ENCODE measurements at places on chromosomes 7 and 10. TPM values are rescaled to one million over a fixed set of nuclear protein-coding genes. Genes with fewer than 3 reads are reported as not detected.
A peak's percentile ranks its signal among the peaks of the same experiment; 100 is the strongest.

STEAP2 gene
- total RNA-seq: 29.9 TPM

GRCh38 chr10:131683281-131683861 lies 217.4 kb upstream of the PPP2R2D start:
- DNase-seq: no peak

NT5C3A gene
- 45.6 TPM for total RNA-seq

DNA sequence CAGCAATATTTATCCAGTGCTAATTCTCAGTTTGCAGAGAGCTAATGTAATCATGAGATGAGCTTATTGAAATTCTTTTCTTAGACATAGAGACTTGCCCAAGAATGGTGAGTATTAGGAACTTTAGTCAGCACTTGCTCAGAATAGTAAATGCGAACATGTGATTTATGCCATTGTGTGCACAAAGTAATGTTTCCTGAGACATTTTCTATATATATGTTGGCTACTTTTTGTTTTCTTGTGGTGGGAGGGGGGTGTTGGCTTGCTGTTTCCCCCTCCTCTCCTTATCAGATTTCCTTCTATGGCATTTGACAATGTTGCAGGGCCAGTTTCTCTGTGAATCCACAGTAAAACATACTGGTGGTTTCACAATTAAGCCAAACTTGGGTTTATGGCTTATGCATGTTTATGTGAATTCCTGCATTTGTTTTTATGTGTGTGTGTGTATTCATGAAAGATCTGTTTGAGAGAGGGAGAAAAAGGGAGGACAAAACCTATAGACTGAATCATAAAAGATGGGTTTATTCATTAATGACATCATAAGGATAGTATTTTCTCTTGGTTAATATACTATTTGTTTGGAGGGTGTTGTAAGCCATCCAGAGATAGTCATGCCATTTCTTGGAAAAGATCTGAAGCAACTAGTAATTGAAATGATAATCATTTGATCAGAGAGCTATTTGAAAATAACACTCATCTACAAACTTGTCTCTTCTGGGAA lies 36.3 kb downstream of the ARID5B start:
- no peak for DNase-seq

- no peak for DNase-seq
Measured at GRCh38 chr7:152574892-152575548, 100.9 kb downstream of the XRCC2 start.

ADAM22 gene
- 1.8 TPM for total RNA-seq

DNA sequence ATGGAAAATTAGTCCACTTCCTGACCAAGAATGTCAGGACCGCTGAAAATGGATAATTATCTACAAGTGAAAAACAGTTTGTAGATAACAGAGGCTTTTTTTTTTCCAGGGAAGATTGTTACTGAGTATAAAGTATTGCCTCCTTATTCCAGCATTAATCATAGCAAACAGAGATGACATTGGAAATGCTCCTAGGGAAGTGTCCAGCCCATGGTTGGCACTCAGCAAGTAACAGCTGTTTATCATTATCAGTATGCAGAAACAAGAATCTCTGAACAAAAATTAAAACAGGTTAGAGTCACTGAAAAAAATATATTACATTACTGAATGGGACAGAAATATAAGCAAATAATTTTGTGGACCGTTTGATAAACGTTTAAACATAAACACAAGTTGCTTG lies 14.6 kb downstream of the FGL2 start:
- DNase-seq: no peak

DNA sequence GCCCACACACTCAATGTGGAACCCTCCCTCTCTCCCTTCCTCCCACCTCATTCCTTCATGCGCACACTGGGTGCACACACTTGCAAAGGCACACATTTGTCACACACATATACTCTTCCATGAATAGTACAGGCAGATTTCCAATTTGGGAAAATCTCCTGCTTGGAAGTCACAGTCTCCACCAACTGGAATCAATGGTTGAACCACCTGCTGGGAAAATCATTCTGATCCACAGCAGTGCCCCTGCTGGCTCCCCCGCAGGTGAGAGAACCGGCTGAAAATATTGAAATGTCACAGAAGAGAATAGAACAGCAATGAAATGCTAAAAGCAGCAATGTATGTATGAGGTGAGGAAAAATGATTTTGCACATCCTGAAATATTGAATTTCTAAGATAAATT lies 232.7 kb downstream of the ADAM12 start:
- DNase-seq: no peak

DNA sequence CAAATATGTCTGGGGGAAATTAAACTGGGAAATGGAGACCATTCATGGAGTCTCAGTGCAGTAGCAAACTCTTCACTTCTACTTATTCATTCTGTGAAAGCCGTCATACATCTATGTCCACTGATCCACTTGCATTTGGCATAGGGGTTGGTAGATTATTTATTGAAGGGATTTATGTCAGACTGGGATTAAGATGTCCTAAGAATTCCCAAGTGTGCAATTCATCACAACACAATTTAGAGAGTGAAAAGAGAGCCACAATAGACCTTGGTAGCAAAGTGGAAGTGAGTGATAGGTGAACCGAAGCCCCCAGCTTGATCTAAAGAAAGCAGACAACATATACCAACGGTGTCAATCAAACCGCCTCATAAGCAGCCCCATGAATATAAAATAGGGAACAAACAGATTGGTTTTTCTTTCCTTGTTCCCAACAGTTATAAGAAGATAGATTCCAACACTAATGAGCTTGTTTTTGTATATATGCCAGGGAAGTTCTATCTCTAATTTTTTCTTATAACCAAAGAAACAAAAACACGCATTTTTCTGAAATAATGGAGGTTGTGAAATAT lies 234.3 kb downstream of the CACNA2D1 start:
- no peak for DNase-seq

DNA sequence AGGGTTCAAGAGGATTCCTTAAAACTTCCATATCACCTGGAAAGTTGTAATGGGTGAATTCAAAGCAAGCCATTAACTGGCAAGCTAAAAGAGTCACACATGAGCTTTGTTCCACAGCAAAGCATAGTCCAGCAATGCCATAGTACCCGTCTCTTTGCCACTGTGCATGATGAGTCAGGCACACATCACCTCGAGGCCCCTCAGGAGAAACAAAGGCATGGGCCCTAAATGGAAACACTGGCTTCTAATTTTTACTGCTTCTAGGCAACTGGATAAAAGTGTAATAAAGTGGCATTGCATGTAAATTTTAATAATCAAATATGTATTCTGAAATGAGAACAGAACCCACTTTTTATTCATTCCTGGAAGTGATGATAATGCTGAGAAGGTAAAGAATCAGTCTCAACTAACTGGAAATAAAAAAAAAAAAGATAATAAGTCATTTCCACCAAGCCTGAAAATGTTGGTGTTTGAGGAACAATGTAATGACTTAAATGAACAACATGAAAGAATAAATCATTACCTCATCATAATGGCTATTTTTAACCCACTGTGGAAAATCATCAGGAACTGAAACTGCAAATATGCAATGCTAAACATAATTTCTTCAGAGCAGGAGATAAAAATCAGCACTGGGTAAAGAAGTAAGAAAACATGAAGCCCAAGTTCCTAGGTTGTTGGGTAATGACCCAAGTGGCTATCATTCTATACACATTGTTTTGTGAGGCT lies 104.9 kb downstream of the CDK6 start:
- no peak for DNase-seq

DNA sequence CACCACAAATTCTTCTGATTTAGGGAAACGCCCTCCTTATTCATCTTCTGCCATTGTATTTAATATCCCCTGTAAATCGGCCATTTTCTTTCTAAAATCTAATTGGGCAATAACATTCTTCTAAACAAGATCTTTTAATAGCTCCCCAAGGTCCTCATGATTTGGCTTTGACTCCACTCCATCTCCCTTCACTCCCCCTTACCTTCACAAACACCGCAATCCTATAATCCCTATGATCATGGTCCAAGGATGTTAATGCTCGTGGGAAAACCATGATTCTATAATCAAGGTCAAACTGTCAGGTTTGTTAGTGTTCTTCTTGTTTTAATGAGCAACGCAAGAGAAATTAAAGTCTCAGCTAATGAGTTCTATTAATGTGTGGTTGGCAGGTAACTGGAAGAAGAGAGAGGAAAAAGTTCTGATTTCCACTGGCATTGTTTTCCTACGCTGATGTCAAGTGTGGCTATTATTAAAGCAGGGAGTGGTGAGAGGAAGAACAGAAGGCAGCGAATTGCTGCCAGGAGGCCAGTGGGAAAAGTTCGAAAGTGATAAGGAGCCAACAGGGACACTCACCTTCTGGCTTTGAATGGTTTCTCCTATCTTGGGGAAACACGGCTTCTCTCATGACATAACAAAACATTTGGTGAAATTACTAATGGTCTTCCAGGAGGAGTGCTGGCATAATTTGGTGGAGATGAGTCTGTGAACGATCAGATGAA lies 28.1 kb downstream of the LRRC72 start:
- DNase-seq: no peak

- DNase-seq: no peak
Measured at GRCh38 chr10:85026878-85027467, 698.6 kb downstream of the CCSER2 start.

DNA sequence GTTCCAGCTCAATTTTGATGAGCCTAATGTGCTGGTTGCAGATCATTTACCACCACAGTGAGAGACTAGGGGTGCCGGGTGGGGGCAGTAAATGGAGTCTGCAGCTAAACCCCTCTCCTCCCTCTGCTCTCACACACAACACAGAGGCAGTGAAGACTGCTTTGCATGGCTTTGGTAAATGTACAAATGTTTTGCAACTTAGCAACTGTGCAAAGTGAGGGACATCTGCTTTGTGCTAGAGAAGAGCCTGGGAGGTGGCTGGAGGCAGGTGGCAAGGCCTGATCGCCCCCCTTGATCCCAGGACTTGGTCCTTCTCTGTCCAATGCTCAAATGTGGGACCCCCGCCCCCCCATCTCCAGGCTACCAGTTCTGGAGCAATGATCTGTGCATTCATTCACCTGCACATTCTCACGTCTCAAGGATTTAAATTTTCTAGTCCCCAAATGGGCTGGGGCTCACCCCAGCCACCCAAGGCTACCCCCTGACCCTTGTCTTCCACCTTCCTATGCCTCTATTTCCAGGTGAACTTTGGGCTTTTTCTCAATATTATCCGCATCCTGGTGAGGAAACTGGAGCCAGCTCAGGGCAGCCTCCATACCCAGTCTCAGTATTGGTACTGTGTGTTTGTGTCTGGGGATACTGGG lies 11.6 kb downstream of the GHRHR start:
- no peak for DNase-seq

RNF32 gene
- 1.8 TPM for total RNA-seq

VIPR2 gene
- 7.3 TPM for total RNA-seq

- DNase-seq: no peak
Measured at GRCh38 chr7:4845740-4846142, 16.1 kb downstream of the PAPOLB start.

GRCh38 chr7:112892263-112892662 lies 102.1 kb upstream of the TMEM168 start:
- no peak for DNase-seq

DNA sequence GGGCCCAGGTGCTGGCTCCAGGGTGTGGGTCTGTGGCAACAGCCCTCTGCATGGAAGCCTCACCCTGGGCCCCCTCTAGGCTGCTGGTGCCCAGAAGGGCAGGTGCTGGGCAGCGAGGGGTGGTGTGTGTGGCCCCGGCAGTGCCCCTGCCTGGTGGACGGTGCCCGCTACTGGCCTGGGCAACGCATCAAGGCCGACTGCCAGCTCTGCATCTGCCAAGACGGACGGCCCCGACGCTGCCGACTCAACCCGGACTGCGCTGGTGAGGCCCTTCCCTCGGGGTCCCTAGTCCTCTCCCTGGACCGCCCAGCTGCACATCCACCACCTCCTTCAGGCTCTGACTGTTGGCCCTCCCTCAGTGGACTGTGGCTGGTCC lies 18.8 kb upstream of the ZNF467 start:
- DNase-seq: no peak

- DNase-seq: no peak
Measured at GRCh38 chr7:112381311-112382091, 68.8 kb upstream of the IFRD1 start.

OPN4 gene
- total RNA-seq: not detected

SNCG gene
- 15.8 TPM for total RNA-seq

GJD4 gene
- not detected for total RNA-seq

DNA sequence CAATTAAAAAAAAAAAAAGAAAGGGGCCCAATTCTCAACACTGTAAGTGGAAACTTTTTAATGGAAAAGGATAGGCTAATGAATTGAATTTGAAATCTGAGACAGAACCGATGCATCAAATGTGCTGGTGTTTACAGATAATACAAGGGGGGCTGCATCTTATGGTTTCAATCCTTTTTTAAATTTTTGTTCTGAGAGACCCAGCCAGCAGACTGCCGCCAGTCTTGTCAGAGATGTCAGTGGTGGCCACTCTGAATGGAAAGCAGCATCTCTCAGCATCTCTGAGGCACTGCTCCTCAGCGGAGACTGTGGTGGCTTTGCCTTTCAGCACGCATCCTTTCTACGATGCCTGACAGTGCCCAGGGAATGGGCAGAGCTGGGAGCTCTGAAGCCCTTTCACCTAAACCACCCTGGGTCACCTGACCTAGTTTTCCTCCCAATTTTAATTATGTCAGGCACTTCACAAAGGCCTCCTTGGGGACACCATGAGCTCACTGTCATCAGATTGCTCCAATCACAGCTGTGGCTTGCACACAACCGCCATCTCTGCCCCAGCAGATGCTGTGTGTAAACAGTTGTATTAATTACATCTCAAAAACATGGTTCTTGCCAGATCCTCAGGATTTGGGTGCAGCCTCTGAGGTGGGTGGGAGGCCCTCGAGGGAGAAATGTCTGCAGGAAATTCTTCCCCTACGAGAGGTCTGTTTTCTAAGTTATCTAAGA lies 81.2 kb downstream of the EGFR start:
- DNase-seq: no peak

KIAA1217 gene
- total RNA-seq: 44.0 TPM

GRCh38 chr7:137609500-137609899 lies 237.3 kb downstream of the DGKI start:
- peak; percentile 11 for DNase-seq

GOLGA7B gene
- 3.3 TPM for total RNA-seq

All from mucosa of gallbladder (tissue), 1 donor.